ENCODE measurements at places on chromosomes 1 and 21.

DNA sequence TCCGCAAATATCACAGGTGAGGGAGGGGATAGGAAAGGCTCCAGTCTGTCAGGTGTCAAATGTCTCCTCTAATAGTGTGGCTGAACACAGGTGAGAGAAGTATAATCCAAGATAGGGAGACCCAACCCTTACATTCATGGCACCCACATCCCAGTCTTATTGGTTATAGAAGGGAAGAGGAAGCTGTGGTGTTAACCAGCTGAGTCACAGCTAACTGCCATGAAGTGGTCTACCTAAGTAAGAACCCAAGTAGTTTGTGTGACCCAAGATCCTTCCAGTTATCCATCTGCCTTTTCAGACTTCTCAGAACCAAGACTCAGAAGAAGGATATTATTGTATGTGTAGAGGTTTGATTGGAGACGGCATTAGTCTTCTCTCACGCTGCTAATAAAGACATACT is 37.1 kb downstream of the DDAH1 start:
- no peak for DNase-seq

- no peak for DNase-seq
These were observed 220.0 kb downstream of the FGGY start for GRCh38 chr1:59516881-59517280.

DNA sequence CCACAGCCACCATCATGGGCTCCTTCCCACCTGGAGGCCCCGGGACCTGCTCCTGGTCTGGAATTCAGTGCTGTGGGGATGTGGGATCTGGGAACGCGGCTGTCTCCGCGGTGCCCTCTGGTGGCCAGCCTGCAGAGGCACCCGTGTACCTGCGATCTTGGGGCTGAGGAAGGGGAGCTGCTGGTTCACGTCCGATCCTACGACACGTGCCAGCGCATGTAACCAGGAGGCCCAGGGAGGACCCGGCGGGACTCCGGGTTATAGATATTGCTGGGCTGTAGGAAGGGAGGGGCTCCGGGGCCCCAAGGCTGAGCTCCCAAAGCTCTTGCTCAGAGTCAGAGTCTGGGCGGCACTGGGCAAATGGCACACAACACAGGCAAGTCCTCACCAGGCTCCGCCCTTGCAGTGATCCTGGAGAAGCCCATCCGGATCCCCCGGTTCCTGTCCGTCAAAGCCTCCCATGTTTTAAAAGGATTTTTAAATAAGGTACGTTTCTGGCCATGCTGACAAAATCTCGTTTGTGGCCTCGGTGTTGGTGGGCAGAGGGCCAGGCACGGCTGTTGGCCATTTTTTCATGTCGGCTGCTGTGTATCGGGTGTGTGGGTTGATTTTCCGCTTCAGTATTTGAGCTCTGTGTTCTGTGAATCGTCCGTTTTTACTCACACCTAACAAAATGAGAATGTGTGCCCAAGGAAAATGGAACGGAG is 20.1 kb downstream of the FAAP20 start:
- peak; percentile 24 for DNase-seq

GRCh38 chr1:12402159-12402673 is 172.4 kb downstream of the VPS13D start:
- DNase-seq, result no peak

DNA sequence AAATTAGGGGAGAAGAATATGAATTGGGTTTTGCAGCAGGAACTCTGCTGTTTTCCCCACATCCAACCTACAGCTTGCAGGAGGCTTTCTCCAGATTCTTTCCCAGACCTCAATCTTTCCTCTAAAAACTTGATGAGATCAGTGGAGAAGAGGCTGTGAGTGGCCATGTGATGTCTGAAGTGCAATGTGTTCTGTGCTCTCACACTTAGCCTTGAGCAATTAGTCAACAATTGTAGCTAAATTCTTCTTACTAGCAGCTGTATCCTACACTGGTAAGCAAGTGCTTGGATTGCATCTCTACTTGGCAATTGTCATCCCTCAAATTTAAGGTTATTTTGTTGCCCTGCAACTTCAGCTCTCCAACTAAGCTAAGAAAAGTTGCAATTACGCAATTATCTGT is 807.3 kb upstream of the RGS18 start:
- no peak for DNase-seq

DNA sequence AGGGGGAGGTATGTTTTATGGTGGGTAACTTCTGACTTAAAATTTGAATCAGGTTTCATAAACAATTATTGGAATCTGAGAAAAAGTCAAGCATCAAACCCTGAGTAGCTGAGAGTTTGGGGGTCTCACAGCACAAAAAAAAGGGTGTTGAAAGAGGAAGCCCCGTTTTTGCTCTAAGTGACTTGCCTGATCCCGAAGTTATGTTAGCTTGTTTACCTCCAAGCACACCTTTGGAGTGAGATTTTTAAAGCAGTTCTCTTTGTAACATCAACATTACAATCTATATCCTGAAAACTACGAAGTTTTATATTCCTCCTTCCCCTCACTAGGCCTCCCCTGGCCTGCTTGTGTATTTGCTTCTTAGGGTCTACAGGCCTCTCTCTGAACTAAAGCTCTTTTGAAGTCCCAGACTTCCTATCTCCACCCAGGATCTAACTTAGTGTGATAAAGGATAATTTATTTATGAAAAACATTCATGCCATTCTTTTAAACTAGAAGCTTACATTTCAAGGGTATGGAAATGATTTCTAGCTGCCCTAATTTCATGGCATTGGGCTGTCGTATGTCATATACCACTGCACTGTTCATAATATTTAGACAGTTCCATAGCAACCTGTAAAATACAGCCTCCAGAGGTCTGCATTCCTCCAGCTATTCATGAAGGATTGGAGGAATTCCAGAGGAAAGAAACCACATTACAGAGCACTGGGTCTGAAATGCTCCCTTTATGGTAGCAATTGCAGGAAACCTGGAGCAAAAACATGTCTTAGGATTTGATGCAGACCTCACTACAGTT is 36.1 kb upstream of the RGS1 start:
- no peak for DNase-seq

- no peak for DNase-seq
These were observed 4.1 kb downstream of the NUDT17 start for GRCh38 chr1:145849356-145850160.

DNA sequence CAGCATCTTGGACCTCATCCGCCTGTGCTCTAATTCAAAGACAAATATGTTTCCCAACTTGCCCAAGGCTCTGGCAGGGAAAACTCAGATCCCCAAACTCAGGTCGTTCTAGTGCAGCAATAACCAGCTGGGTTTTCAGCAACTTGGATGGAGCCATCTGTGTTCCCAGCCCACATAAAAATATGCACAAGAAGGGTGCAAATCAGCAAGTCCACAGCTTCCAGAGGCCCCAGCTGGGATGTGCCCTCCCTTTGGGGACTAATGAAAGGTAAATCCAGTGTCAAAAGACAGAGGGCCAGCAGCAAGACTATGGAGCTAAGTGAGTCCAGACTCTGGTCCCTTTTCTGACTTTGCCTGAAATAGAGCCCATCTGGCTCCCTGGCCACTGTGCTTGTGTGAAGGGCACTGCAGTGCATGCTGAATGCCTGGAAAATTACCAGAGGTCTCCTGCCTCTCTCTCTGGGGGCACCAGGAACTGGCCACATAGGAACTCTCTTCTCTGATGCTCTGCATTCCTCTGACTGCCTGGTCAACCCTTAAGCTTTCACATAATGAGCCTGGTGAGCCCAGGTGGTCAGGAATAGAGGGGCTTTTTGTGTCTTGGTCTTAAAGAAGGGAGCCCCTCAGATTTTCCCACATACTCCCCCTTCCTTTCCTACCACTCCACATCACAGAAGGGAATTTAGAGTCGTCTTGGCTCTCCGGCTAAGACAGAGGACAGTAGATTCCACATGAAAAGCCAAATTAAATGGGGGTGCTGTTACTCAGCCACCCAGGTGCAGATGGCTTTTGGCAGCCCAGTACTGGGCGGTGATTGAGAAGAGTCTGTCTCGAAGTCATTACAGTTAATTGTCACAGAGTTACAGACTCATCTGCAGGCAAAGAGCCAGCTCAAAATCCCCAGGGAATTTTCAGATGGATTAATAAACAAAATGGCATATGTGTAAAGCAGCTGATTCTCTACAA is 88.1 kb upstream of the C1orf21 start:
- DNase-seq, result no peak

GRCh38 chr1:245988393-245989078 is 518.5 kb downstream of the SMYD3 start:
- DNase-seq, result no peak

DNA sequence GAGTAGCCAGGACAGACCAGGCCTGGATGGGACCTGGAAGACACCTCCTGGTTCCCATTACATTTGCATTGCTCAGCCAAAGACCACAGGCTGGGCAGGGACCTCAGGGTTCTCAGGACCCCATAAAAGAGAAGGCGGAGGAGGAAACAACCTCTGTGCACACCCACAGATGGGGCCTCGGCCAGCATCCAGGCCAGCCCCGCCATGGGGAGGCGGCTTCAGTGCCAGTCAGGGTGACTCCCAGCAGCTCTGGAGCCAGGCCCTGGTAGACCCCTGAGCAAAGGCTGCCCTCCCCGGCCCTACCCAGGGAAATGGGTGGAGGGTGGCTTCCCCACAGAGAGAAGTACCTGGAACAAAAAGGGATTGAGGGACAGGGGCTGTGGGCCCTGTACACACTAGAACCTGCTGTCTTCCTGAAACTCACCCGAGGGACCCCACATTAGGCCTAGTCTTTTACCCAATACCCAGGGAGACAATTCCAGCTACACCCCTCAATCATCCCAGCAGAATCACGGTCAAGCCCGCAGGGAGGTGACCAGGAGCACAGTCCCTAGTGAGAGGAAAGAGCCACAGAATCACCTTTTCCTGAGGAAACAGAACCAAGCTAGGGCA is 64.5 kb downstream of the PSMG1 start:
- no peak for DNase-seq

GRCh38 chr21:30963502-30963901 is 74.8 kb downstream of the KRTAP19-8 start:
- no peak for DNase-seq

GRCh38 chr1:167554028-167554779 is 642 bp upstream of the CREG1 start:
- no peak for DNase-seq

GRCh38 chr1:93394514-93394913 is 48.8 kb downstream of the DR1 start:
- no peak for DNase-seq

DNA sequence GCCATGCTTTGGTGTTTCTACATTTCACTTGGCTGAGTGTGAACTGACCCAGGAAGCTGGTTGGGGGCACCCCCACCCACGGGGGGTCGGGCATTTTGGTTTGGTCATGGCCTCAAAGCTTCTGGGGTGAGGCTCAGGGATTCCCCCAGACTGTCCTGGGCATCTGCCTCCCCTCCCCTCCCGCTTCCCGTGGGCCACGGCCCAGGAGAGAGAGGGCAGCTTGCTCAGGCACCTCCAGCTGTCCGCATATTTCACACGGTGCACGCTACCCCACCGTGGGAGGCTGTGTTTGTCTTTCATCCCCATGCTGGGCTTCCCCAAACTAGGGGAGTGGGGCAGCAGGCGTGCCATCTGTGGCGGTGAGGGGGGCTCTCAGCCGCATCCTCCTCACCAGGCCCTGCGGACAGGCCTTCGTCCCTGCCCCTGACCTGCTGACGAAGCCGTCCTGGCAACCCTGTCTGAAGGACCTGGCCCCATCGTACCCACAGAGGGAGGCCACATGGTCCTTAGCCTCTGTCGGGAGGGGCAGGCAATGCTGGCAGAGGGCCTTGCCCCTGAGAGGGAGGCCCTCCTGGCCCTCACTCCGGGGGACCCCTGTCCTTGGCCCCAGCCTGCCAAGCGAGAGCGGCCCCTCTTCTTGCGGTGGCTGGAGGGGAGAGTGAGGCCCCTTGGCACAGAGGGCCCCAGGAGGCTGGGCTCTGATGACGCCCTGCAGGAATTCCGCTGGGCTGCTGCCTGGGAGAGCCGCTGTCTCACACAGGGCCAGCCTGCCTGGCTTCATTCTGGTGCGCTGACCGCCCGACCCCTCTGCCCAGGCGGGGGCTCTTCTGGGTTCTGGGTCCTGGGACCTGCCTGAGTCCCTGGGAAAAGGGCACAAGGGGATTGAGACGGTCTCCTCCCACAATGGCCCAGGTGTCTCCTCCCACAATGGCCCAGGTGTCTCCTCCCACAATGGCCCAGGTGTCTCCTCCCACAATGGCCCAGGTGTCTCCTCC is 22.1 kb downstream of the TP73 start:
- no peak for DNase-seq

DNA sequence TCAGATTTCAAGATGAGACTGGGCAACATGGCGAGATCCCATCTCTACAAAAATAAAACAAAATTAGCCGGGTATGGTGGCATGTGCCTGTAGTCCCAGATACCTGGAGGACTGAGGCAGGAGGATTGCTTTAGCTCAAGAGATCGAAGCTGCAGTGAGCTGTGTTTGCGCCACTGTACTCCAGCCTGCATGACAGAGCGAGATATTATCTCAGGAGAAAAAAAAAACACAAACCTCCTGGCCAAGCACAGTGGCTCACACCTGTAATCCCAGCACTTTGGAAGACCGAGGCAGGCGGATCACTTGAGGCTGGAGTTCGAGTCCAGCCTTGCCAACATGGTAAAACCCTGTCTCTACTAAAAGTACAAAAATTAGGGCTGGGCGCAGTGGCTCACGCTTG is 42.8 kb downstream of the XKR8 start:
- DNase-seq, result no peak

- DNase-seq, result no peak
These were observed 33.9 kb upstream of the SELENON start for GRCh38 chr1:25765923-25766589.

DNA sequence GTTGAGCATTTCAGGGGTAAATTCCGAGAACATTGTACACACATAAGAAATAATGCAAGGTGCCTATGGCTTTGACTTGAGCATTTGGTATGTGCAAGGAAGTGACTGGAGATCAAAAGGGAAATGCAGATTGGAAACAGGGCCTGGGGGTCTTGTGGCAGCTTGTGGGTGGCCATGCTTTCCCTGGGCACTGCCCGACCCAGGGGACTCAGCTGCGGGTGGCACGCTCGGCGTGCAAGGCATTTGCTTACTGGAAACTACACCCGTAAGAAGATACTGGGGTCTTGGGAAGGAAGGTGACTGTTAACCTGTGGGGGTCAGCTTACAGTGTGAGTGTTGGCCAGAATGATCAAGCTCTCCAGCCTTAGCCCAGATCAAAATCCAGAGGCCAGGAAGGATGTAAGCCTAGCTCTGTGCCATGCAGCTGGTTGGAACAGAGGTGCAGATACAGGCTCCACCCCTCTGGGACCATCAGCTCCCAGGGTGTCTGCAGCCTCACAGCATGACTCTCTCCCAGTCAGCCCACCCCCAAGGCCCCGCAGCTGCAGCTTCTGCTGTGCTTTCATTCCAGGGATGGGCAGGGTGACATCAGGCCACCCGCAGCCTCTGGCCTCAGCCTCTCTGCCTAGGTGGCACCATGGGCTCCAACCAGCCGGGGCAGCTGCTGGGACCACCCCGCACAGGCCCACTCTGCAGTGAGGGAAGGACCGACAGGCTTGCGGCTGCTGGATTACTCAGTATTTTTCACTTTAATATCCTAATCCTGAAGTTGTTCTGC is 55.1 kb downstream of the KIF26B start:
- DNase-seq, result no peak

- DNase-seq, result peak; percentile 37
These were observed 32.2 kb downstream of the SLC30A7 start for GRCh38 chr1:100928128-100928527.

DNA sequence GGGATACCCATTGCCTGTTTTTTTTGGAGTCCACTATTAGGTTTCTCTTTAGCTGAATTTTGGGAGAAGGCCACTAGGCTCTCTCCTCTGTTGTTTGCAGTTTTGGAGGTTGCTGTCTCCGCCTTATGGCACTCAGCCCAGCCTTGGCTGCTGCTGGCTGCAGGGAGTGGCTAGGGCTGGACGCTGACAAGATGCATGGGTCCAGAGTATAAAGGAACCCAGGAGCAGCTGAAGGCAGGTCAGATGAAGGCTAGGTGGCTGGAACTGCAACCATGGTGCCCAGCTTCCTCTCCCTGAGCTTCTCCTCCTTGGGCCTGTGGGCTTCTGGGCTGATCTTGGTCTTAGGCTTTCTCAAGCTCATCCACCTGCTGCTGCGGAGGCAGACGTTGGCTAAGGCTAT is at the start of gene CYP4B1:
CYP4B1 (plus strand) TSS at position 237 of the 400 bp plus-strand sequence; CDS start at position 273, 36 bp downstream.
- no peak for DNase-seq

All from CD4-positive, alpha-beta T cell treated with Interleukin-6 at 100 ng/mL for 8 hours (primary cell).